CMK (cell line): ENCODE measurements at places on chromosomes 7 and 10.

- DNase-seq, result no peak
These were observed 332.7 kb upstream of the MAGI2 start for GRCh38 chr7:79786187-79786586.

GRCh38 chr10:126654579-126654978, 15.9 kb downstream of the C10orf90 start:
- DNase-seq, result no peak

- DNase-seq, result no peak
These were observed 161.9 kb downstream of the BMPER start for GRCh38 chr7:34067005-34067778.

DNA sequence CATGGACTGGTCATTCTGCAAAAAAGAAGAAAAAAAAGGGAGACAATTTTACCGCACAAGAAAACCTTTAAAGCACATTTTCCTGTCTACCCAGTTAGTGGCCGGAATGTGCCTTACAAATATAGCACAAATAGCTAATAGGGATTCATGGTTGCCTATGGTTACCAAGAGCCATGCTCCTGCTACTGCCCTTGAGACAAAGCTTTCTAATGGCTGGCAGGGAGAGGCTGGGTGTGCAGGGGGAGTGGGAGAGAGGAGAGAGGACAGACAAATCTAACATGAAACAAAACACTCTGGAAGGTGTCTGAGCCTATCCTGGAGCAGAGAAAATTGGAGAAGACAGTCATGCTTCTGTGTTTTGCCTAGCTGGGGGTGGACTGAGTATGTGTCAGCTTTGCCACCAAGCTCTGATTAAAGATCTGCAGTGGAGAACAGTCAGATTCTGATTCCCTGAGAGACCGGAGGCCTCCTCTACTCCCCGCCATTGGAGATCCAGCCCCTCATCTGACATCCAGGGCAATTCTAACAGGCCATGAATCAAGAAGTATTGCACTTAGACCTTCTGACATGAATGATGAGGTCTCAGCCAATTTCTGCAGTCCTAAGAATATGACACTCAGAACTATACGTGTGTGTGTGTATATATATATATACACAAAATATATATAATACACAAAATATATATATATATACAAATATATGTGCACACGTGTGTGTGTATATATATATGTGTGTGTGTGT, 80.2 kb downstream of the PRTFDC1 start:
- no peak for DNase-seq

GRCh38 chr7:21094589-21094988, 307.9 kb upstream of the SP8 start:
- DNase-seq, result no peak

DNA sequence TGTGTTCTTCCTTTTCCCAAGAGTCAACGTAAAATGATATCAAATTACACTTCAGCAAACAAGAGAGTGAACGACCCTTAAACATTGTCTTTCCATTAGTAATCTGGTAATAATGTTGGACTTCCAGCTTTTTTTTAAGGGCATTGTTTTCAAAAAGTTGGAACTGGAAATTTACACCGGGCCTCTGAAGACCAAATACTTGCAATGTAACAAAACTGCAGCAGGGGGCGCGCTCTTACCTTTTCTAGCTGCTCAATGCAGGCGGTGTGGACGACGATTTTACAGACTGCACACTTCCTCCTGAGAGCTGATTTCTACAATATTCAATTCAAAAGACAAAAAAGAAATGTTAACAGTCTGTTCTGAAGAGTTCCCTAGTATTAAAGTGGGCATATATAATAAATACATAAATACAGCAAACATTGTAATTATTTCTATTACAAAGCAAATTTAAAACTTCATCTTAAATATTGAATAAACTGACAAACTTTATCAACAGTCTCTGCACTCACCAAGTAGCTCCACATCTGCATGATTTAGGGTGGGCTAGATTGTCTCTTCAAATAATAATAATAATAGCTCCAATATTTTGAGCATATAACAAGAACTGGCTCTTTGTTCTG, 190.4 kb downstream of the DGKI start:
- peak; percentile 7 for DNase-seq

GRCh38 chr10:75803816-75804552, 372.6 kb downstream of the LRMDA start:
- no peak for DNase-seq
